ENCODE measurements at places on chromosomes 1 and 21.

DNA sequence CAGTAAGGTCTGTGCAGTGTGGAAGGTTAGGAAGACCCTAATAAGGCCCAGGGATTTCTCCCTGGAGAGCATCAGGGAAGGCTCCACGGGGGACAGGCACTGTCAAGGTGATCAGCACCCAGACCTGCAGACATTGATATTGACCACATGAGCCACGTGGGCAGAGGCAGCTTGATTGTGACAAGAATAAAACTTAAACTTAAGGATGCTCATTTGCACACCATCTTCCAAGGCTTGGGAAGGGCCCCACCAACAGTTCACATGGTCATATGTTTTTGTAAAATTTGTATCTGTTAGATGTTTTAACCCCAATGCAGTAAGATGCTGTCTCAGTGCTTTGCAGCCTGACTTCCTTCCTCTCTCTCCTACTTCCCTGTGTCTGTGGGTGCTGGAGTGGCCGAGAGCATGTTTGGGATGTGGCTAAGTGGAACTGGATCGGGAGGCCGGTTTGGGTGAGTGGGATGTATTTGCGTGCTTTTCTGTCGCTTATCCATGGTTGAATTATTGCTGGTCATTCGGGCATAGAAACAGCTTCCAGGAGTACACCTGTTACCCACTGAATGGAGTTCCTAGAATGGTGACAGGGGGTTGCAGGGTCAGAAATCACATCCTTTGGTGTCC lies 49.8 kb upstream of the OLIG2 start:
- no peak for DNase-seq

GRCh38 chr1:117942293-117942692 lies 12.8 kb downstream of the WDR3 start:
- DNase-seq, result no peak

GRCh38 chr1:45620588-45621500 lies 3.0 kb downstream of the CCDC17 start:
- DNase-seq, result no peak

DNA sequence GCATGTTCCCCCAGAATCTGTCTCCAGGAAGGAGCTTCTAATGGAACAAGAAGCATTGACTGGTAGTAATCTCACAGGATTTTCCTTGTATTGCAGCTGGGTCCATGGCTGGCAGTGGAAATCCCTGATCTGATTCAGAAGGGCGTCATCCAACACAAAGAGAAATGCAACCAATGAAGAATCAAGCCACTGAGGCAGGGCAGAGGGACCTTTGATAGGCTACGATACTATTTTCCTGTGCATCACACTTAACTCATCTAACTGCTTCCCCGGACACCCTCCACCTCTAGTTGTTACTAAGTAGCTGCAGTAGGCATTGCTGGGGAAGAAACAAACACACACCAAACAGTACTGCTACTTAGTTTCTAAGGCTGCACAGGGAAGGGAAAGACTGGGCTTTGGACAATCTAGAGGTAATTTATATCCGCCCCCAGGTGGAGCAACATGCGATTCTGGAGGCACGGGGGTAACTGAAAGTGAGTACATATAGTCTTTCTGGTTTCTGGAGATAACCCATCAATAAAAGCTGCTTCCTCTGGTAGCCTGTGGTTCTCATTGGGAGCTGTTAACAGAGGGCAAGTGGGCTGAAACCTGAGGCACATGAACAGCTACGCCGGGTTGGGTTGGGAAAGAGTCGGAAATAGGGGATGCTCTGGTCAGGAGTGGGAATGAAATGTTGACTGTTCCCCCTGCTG lies 837 bp upstream of the USP21 start:
- DNase-seq, result no peak

GRCh38 chr1:151165281-151165737 lies 393 bp downstream of the LYSMD1 start:
- no peak for DNase-seq

- no peak for DNase-seq
Observed at GRCh38 chr1:108554682-108555427, 5.0 kb upstream of the EEIG2 start.

DNA sequence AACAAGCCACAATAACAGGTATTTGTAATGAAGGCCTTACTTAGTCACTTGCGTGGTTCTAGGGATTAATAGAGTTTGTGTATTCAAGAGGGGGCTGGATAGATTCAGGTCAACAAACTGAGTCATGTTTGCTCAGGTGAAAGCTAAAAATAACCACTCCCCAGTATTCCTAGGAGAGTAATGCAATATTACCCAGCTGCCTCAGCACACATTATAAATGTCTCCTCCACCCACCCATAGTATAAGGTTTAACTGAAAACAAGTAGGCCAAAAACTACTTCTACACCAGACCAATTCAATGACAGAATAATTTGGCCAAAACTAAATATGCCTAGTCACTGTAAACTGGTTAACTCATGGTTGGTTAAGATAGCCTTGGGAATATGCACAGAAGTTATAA lies 34.4 kb downstream of the WLS start:
- DNase-seq, result no peak

DNA sequence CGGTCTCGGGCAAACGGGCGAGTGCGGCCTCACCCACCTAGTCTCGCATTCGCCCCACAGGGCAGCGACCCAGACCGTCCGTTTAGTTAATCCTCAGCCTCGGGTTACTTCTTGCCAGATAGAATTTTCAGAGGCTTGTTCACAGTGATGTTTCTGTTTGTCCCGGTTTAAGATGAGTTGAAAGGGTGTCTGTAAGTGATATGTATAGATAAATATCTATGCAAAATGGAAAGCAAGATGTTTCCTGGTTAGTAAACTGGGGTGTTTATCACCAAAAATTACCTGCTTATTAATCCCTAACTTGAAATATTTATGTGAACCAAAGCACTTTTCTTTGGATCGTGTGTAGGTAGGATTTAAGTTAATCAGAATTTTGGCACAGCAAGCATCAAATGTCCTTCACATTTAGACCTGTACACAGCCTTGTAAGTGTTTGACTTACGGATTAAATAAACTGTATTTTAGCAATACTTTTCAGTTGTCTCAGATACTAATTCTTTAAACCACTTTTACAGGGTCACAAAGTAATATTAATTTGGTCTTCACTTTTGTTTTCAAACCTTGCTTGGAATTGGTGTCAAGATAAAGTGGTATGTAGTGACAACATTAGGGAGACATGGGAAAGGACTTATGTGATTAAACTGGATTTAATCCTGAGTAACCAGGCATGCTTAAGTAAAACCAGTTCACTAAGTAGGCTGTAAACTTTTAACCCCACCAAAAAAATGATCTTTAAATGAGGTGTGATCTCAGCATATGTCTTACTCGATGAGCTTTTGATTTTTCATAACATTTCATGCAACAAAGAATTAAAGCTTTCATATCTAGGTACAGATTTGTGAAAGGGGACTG lies 914 bp downstream of the ZNF326 start:
- no peak for DNase-seq

Data from SK-N-DZ (cell line).